Fibroblast of skin of abdomen (primary cell): ENCODE measurements at places on chromosomes 16 and 17.

GRCh38 chr17:13332207-13332606 lies 269.5 kb downstream of the HS3ST3A1 start:
- no peak for DNase-seq

- DNase-seq: peak; percentile 72
These were observed 13.8 kb downstream of the USP22 start for GRCh38 chr17:21029036-21029435.

GRCh38 chr17:57909551-57909950 lies 45.7 kb downstream of the CUEDC1 start:
- DNase-seq: no peak

GRCh38 chr17:27329146-27329805 lies 35.4 kb downstream of the WSB1 start:
- no peak for DNase-seq

DNA sequence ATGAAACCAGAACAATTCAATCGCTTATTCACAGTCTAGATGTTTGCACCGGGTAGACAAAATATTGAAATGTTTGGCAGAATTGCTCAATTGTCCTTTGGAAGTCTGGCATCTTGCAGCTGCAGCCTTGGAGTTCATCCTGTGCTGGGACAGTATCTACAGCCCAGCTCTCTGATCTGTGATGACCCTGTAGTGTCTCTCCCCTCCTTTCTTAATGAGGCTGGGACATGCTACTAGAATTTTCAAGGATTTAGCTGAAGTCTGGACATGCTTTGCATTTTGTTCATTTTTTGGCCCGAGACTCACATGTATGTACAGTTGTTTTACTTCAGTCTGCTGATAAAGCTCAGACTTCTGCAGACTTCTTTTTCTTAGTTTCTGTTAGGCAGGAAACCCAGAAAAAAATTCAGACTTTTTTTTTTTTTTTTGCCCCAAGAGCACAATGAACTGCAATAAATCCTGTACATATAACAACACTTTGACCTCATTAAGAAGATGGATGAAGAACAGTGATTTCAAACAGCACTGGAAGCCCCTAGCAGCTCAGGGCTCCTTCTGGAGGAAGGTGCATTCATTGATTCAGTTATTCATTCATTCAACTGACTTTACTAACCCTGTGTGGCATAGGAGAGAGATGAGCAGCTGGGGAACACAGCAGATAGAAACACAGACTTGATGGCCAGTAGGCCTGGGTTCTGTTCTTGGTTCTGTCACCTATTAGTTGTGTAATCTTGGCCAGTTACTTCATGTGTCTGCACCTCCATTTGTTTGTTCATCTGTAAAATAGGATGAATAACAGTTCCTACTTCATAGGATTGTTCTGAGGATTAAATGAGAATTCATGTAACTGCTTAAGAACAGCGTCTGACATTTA lies 210.0 kb downstream of the MAP2K4 start:
- DNase-seq: peak; percentile 36

GRCh38 chr16:68767581-68767980 lies 30.5 kb downstream of the CDH1 start:
- DNase-seq: no peak

GRCh38 chr17:75550139-75550465 lies 24.6 kb downstream of the LLGL2 start:
- no peak for DNase-seq
